ENCODE measurements at places on chromosomes 1 and 21. TPM values are rescaled to one million over a fixed set of nuclear protein-coding genes. Genes with fewer than 3 reads are reported as not detected.

SOX13 gene
- total RNA-seq = 5.9 TPM

GRCh38 chr1:117861694-117862093, 67.7 kb downstream of the GDAP2 start:
- no peak for DNase-seq

THEM5 gene
- not detected for total RNA-seq

- DNase-seq = no peak
These were observed 51.8 kb upstream of the CASZ1 start for GRCh38 chr1:10848109-10848684.

DNA sequence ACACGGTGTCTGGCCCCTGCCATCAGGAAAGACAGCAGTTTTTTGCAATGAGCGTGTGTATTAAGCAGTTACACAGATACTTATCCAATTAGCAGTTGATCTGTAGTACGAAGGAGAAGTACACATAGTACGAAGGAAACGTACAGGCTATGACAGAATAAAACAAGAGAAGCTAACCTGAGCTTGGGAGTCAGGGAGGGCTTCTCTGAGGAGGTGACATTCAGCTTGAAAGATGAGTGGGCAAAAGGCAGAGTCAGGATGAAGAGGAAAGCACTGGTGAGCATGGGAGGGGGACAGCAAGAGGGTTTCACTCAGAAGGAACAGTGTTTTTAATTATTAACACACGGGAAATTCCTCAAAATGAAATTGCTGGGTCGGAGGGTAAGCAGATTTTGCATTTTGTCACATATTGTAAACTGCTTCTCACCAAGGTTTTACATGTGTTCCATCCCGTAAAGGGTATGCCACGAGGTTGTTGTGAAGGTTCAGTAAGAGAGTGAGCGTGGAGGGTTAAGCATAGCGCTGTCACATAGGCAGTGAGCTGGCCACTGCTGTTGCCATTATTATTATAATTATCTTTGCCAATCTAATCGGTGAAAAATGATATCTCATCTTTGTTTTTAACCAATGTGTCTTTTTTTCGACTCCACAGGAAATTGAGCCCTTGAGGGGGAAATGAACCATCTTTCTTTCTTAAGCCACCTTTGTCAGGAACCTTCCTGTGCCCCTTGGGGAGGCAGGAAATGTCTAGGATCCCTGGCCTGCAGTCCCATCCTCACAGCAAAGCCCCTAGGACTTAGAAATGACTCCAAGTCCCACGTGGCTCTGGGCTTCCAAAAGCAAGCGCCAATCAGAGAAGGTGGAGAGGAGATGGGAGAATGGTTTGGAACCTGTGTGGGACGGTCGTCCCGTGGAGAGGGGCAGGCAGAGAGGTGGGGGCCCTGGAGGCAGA, 47.3 kb upstream of the POU3F1 start:
- DNase-seq = no peak

THEM4 gene
- total RNA-seq = 17.0 TPM

OR2L13 gene
- not detected for total RNA-seq

DNA sequence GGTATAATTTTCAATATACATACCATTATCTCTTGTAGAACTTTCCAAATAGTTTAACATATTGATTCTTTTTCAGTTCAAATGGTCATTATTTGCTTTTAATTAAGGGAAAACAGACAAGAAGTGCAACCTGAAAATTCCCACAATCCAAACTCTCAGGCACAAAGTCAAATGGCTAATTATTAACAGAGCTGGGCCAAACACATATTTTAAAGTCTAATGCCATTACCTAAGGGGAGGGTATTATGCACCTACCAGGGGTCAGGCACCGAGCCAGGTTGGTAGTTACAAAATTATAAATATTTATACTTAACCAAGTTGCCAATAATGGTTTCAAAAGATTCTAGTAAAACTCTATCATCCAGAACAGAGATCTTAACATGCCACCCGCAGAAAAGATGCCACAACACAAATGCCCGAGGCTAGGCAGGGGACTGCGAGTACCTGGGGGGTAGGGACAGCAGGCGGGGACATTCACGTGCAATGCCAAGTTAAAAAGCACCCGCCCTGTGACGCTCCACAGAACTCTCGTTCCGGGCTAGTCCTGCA, 15.0 kb downstream of the LBR start:
- DNase-seq = no peak

DAB1 gene
- total RNA-seq = not detected

- DNase-seq = no peak
These were observed 60.3 kb downstream of the RHOU start for GRCh38 chr1:228795596-228795995.

DNA sequence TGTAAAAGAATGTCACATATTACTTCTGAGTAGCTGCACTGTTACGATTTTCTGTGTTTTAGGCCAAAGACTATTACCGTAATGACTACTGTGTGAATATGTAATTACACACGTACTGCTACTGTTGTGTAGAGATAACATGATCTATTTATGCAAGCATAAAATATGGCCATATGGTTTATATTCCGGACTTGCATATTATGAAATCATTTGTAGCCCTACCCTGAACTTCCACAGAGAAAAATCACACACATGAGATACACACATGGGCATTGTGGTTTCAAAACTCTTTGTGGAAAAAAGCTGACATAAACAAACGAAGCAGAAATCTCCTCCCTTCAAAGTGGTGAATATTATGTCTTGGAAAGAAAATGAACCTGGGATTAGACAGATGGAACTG, 373.0 kb upstream of the ADAMTS5 start:
- no peak for DNase-seq

DNA sequence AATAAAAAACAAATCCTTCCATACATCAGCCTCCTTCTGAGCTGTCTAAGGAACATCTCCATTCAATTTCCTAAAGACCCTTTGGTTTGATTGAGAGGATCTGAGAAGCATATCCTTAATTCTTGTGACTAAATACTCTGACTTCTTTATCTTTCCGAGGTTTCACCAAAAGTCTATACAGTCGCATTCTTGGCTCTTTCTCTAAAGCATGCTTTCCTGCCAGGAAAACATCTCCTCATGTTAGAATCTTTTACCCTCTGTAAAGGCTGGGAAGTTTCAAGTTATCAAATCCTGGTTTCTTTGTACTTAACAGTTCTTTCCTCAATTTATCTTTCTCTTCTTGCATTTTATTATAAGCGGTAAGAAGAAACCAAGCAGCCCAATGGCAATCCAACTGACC, 630.4 kb downstream of the PTPRC start:
- no peak for DNase-seq

IFI44 gene
- 10.0 TPM for total RNA-seq

DNA sequence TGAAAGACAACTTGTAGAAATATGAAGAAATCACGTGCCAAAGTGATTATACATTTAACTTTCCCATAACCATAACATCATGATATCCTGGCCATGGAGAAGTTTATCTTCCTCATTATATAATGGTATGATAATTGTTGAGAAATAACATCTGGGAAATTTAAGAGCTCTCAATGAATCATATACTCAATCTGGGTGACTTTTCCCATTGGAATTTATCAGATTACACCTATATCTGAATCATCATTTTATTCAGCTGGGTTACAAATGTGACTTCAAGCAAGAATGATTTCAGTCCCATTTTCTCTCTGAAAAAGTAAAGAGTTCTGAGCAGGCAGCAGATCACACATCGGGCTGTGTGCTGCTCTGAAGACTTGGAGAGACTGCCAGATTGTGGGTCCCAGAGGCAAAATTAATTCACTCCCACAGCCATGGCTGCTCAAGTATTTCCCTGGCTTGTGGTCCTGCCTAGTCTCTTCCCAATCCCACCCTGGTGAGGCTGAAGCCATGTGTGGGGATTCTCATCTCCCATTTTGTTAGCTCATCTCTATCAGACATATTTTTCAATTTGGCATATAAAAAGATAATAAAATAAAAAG, 278.0 kb downstream of the MRPL39 start:
- no peak for DNase-seq

DNA sequence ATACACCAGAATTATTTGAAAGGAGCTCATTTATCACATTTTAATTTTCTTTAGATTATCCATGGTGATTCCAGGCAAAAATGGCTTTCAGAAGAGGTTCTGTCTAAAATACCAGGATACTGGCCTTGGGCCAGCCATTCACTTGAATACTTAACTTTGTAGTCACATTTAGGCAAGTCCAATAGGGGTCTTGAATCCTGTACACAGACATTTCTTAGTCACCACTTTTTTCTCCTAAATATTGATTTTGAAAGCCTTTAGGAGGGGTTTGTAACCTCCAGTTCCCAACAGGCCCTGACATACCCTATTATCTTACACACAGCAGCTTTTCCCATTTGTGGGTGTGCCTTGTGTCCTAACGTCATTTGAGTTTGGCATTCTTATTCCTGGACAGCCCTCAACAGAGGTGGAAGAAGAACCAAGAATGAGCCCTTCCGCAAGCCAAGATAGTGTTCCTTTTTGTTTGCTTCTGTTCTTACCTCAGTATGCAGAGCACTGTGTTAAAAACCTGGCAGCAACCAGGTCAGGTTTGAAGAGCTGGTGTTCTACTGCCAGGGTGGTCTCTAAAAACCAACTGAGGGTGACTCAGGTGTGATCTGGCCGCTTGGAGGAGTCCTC, 19.5 kb downstream of the MAP3K7CL start:
- no peak for DNase-seq

- DNase-seq = no peak
These were observed 54.0 kb upstream of the CNN3 start for GRCh38 chr1:94980582-94981574.

- no peak for DNase-seq
These were observed 3.8 kb upstream of the INKA2 start for GRCh38 chr1:111742938-111743549.

PDE4B gene
- total RNA-seq = 83.8 TPM

- DNase-seq = no peak
These were observed 12.7 kb downstream of the SNX7 start for GRCh38 chr1:98674075-98674781.

VANGL1 gene
- 7.3 TPM for total RNA-seq

DNA sequence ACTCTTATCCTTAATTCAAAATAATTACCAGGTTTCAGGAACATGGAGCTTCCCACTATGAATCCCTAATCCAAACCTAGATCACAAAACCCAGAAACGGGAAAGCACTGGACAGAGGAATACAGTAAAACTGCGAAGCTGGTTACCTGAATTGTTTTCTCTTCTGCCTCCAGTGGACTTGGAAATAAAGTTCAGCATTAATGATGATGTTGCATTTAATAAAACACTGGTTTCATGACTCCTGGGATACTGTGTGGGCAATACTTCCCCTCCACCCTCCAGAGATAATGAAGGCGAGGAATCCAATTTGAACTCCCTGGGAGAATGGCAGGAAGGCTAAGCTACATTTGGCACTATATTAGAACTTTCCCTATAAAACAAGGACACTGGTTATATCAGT, 65.1 kb downstream of the WLS start:
- no peak for DNase-seq

DNA sequence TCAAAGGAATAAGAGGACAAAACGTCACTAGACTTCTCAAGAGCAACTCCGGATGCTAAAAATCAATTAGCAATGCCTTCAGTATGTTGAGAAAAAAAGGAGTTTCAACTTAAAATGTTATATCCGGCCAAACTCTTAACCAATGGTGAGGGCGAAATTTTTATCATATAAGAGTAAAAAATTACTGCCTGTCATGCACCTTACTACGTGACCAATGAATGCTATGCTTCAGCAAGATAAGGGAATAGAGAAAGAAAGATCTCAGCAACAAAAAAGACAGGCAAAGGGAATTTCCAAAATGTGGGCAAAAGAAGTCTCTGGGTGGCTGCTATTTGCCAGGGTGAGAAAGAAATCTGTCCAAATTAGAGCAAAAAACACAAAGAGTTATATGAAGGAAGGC, 47.4 kb upstream of the LRRC7 start:
- no peak for DNase-seq

DNA sequence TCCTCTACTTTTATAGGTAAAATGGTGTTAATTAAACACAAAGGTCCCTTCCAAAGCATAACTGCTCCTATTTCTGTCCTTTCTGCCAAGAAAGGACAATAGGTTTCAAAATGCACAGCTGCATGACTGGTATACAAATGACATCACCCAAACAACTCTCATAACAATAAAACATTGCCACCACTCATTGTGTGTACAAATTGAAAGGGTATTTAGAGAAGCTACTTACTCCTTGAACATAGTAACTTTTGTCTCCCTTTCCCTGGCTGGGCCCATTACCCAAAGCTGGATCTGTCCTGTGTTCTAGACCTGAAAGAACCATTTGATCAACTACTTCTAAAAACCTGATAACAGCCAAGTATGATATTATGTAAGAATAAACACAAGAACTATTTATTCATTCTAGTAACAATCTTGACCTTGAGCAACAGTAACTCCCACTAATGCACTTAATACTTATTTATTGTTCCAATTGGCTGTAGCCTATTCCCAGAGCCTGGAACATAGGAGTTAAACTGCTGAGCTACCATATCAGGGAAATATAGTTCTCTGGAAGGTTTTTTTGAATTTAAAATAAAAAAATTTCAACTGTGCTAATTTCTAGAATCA, 38.2 kb downstream of the TTLL7 start:
- no peak for DNase-seq

DNA sequence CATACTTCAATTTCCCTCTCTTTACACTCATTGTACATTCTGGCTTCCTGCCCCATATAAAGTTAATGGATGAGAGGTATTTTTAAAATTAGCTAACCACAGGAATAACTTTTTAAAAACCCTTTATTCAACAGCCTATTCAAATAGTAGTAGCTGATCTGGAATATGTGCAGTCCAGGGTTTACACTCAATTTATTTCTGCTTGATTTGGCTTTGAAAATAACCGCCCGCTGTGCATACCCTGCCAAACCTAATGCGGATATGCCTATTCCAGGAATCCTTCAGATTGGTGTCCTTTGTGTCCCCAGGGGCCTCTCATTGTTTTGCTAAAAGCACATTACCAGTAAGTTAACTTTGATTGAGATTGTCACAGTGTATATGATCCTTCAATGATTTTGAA, 1686.2 kb downstream of the PLA2G4A start:
- DNase-seq = no peak

GRCh38 chr1:62070384-62071011, 124.2 kb upstream of the L1TD1 start:
- DNase-seq = no peak

APCS gene
- total RNA-seq = not detected

DNA sequence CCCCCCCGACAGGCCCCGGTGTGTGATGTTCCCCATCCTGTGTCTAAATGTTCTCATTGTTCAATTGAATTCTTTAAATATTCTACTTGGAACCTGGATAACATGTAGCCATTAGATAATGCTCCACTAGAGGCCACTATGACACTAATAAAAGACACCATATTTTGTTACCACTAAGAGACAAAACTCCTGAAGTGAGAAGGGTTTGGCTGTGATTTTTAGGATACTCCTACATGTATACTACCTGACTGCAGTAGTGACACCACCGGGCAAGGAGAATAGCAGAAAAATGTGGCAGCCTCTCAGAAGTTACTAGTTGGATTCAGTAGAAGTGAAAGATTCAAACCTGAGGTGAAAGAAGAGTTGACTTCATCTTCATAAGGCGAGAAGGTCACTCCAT, 36.0 kb downstream of the F5 start:
- no peak for DNase-seq

- DNase-seq = peak; percentile 69
These were observed 57.1 kb upstream of the SPOCD1 start for GRCh38 chr1:31872658-31873636.

GRCh38 chr1:91523482-91523881, 22.8 kb downstream of the CDC7 start:
- DNase-seq = no peak

CSF3R gene
- total RNA-seq = 0.64 TPM

Measured in natural killer cell treated with Interleukin-12 subunit alpha and Interleukin-12 subunit beta and Interleukin-15 and Interleukin-18, amount 100 ng/mL, for 72 hours (primary cell).